ENCODE measurements at places on chromosomes 13 and 19. TPM values are rescaled to one million over a fixed set of nuclear protein-coding genes. Genes with fewer than 3 reads are reported as not detected.

DNA sequence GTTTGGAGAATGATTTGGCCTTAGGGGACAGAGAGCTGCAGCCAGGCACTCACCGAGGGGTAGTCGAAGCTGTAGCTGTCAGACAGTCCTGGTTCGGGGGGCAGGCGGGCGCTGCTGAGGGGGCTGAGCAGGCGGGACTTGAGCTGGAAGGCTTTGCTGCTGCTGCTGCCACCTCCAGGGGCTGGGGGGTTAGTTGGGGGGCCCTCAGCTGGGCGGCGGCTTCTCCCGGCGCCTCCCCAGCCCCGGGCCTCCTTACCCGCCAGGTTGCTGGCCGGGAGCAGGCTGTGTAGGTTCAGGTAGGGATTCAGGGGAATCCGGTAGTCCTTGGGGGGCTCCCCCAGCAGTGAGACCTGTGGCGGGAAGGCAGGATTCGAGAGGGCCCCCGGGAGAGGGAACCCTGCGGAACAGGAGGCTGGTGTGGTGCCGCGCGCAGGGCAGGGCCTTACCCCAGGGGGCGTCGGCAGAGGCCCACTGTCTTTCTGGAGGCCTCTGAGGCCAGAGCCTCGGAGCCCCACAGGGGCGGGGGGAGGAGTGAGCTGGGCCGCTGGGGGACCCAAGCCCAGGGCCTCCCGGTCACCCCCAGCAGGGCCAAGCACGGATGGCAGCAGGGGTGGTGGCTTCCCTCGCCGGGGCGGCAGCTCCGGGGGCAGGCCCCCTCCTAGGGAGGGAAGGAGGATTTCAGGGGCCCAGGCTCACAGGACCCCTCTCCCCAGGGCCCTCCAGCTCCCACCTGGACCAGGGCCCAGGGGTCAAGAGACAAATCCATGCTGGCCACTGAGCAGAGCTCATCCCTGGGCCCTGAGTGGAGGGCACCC, 5.0 kb upstream of the FDX2 start:
- no peak overlapping the region for H3K27ac ChIP-seq
- peaks cover 41% of the 10 kb centered on the region for H3K36me3 ChIP-seq
- H3K4me3 ChIP-seq, result no peak overlapping the region

GRCh38 chr13:73223372-73223781, 164.6 kb downstream of the KLF5 start:
- H3K27ac ChIP-seq, result no peak overlapping the region
- DNase-seq, result no peak
- no peaks in the 10 kb centered on the region for H3K4me1 ChIP-seq
- H3K36me3 ChIP-seq, result no peaks in the 10 kb centered on the region
- no peaks in the 10 kb centered on the region for H3K27me3 ChIP-seq

DNA sequence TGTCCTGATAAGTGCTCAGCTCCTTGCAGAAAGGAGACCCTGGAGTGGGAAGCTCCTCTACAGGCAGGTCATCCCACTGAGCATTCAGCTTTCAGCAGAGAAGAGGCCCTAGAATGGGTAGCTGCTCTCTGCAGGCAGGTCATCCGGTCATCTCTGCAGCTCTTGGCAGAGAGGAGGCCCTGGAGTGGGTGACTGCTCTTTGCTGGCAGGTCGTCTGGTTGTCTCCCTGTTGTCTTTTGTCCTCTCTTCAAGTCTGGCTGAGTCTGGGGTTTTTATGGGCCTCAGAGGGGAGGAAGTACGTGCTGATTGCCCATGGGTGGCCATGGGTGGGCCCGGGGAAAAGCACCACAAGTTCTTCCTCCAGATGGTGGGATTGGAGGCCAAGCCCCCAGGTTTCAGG, 250.3 kb upstream of the EDNRB start:
- no peak overlapping the region for H3K4me3 ChIP-seq
- no peak overlapping the region for H3K27ac ChIP-seq
- H3K27me3 ChIP-seq, result no peaks in the 10 kb centered on the region
- no peaks in the 10 kb centered on the region for H3K36me3 ChIP-seq
- no peaks in the 10 kb centered on the region for H3K4me1 ChIP-seq

DNA sequence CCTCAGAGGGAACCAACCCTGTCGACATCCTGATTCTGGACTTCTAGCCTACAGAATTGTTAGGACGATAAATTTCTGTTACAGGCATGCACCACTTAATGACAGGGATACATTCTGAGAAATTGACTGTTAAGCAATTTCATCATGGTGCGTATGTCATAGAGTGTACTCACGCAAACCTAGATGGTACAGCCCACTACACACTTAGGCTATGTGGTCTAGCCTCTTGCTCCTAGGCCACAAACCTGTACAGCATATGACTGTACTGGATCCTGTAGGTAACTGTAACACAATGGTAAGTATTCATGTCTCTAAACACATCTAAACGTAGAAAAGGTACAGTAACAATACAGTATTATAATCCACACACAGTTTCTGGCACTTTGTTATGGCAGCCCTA, 13.3 kb downstream of the USP12 start:
- H3K27ac ChIP-seq, result no peak overlapping the region
- H3K4me3 ChIP-seq, result no peak overlapping the region
- DNase-seq, result no peak
- no peaks in the 10 kb centered on the region for H3K4me1 ChIP-seq
- no peaks in the 10 kb centered on the region for H3K27me3 ChIP-seq
- H3K36me3 ChIP-seq, result peaks cover 32% of the 10 kb centered on the region

The SLC35E1 gene
- polyA plus RNA-seq, result 28.4 TPM

The ANGPTL8 gene
- polyA plus RNA-seq, result 0.21 TPM

All from SK-N-SH (cell line).